ENCODE measurements at places on chromosomes 5 and 9. TPM values are rescaled to one million over a fixed set of nuclear protein-coding genes. Genes with fewer than 3 reads are reported as not detected.

DNA sequence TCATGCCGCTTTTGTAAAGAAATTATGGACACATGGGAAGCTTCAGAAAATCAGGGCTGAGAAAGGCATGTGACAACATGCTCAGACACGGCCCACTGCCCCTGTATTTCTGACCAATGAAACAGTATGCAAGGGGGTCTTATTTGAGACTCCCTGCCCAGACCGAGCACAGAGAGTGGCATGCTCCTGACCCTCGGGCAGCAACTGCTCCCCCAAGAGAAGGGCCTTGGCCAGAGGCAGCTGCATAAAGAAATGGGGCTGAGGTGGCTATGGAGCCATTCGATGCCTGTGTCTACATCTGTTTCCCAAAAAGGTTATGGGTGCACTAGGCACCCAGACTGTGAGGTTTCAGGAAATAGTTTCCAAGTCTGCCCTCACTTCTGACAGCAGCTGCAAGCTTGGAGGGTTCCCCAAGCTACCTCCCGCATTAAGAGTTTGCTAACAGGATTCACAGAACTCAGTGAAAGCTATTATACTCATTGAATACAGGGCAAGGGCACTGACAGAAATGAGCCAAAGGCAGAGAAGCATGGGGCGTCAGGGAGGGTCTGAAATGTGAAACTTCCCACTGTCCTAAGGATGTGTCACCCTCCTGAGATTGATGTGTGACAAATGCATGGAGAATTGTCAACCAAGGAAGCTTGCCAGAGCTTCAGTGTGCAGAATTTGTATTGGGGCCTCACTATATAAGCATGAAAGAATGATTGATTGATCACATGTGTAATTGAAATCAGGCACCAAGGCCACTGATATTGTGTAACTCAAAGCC is 94.3 kb downstream of the DAP start:
- no peak overlapping the region for H3K4me3 ChIP-seq
- H3K36me3 ChIP-seq = no peaks in the 10 kb centered on the region
- no peak for DNase-seq
- no peak overlapping the region for H3K27ac ChIP-seq

Gene AGXT2
- not detected for polyA plus RNA-seq

GRCh38 chr9:76087976-76088375 is 197.5 kb downstream of the PCSK5 start:
- H3K36me3 ChIP-seq = no peaks in the 10 kb centered on the region
- H3K27ac ChIP-seq = no peak overlapping the region
- H3K27me3 ChIP-seq = no peaks in the 10 kb centered on the region
- DNase-seq = no peak
- H3K4me1 ChIP-seq = no peaks in the 10 kb centered on the region

Gene CBY3
- 1.4 TPM for polyA plus RNA-seq

- H3K36me3 ChIP-seq = no peaks in the 10 kb centered on the region
- no peak overlapping the region for H3K27ac ChIP-seq
- no peak overlapping the region for H3K4me3 ChIP-seq
- DNase-seq = no peak
- no peaks in the 10 kb centered on the region for H3K4me1 ChIP-seq
These were observed 31.2 kb upstream of the CTNNA1 start for GRCh38 chr5:138721979-138722378.
